ENCODE measurements at places on chromosomes 6 and 20.

DNA sequence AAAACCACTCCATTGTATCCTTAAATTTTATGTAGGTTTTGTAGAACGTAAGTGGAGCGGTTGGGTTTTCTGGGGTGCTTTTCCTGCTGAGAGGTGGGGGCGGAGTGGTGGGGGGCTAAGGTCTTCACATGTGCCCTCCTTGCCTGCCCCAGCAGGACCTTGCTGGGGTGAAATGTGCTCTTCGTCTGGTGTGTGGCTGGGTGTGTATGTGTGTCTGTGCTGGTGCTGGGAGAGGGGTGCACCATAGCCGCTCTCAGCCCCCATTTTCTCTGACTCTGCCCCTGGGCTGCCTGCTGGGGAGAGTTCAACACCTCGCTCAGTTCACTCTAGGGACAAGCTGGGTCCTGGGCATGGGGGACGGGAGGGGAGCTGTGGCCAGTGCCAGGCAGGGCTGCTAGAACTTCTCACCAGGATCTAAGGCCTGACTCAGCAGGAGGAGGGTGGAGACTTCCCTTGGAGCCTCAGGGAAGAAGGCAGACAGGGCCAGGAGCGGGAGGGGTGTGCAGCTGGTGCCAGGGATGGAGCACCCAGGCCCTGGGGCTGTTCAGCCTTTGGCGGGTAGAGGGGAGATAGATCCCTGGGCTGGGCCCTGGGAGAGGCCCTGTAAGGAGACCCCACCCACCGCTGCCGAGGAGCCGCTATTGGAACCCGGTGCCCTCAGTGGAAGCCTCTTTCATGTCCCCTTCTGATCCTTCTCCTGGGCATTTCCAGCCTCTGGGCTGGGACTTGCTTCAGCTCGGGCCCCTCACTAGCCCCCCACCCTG lies 4.8 kb downstream of the SOX18 start:
- DNase-seq, result no peak

DNA sequence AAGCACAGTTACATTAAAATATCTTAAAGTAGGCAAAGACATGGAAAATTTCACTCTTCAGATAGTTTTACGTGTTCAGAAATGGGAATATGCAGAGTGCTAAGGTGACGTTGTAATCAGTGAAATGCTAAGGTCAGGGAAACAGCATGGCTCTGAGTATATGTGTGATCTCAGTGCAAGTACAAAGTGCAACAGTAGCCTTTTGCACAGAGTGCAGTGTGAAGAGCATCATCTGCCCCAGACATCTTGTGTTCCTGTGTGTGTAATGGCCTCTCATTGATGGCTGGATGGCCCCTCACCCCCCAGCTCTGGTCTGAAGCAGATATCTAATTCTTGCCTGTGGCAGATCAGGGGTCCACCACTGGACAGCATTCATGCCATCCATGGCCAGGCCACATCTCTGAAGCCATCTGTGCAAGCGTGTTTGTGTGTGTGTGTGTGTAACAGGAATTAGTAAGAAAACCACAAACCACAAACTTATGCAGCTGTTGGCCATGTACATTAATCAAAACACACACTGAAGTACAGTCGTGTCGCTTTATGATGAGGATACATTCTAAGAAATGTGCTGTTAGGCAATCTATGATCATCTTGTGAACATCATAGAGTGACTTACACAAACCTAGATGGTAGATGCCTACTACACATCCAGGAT lies 165.1 kb downstream of the RALGAPA2 start:
- DNase-seq, result no peak

DNA sequence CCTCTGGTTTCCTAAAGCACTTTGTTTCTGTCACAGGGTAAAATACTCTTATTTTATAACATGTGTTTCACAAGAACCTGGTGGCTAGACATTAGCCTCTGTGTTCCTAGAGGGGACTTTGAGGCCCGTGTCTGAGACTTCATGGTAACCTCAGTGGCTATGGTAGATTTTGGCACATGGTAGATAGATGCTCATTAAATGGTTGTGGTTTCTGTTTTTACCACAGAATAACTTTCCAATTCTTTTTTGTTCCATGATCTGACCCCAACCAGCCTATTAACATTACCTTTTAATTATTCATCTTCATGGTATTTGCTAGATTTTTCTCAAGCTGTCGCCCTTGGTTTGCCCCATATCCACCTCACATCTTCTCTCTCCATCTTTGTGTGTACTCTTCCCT lies 34.3 kb downstream of the CCN2 start:
- DNase-seq, result no peak

- DNase-seq, result no peak
These were observed 30.3 kb downstream of the STX7 start for GRCh38 chr6:132482581-132482980.

- no peak for DNase-seq
These were observed 33.3 kb upstream of the EZR start for GRCh38 chr6:158852312-158853071.

GRCh38 chr6:18160911-18161310 lies 5.7 kb downstream of the KDM1B start:
- DNase-seq, result no peak

DNA sequence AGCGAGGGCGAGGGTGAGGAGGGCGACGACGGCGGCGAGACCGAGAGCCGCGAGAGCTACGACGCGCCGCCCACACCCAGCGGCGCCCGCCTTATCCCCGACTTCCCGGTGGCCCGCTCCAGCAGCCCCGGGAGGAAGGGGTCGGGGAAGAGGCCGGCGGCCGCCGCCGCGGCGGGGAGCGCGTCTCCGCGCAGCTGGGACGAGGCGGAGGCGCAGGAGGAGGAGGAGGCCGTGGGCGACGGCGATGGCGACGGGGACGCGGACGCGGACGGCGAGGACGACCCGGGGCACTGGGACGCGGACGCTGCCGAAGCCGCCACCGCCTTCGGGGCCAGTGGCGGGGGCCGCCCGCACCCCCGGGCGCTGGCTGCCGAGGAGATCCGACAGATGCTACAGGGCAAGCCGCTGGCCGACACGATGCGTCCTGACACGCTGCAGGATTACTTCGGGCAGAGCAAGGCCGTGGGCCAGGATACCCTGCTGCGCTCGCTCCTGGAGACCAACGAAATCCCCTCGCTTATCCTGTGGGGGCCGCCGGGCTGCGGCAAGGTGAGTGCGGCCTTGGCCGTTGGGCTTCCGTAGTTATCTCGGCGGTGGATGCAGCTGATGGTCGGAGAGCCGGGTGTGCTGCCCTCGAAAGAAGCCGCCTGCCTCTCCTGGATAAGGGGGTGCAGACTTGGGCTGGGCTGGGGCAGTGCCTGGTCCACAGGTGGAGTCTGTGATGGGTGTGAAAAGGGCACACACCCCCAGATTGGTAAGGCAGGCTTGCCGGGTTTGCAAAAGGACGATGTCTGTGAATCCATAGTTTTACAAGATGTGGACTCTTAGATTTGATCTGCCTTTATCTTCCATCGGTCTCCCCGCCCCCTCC lies 938 bp downstream of the WRNIP1 start:
- DNase-seq, result peak; percentile 36

DNA sequence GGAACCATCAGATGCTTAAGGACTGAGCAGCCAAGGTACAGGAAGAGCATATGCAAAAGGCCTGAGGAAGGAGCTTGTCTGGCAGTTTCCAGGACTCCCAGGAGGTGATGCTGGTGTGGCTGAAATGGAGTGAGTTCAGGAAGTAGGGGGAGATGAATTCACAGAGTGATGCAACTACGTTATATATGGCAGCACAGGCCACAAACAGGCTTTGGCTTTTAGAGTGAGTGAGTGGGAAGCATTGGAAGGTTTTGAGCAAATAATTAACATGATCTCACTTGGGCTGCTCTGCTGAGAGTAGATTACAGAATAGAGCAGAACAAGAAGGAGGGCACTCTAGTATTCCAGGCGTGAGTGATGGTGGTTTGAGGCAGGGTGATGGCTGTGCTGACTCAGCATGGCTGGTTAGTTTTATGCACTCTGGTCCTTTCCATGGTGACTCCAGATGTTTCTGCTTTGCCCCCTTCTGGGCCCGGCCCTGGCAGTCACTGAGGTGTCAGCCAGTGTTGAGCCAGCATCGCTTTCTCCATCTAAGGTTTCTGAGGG lies 6.5 kb downstream of the BTN2A2 start:
- no peak for DNase-seq

DNA sequence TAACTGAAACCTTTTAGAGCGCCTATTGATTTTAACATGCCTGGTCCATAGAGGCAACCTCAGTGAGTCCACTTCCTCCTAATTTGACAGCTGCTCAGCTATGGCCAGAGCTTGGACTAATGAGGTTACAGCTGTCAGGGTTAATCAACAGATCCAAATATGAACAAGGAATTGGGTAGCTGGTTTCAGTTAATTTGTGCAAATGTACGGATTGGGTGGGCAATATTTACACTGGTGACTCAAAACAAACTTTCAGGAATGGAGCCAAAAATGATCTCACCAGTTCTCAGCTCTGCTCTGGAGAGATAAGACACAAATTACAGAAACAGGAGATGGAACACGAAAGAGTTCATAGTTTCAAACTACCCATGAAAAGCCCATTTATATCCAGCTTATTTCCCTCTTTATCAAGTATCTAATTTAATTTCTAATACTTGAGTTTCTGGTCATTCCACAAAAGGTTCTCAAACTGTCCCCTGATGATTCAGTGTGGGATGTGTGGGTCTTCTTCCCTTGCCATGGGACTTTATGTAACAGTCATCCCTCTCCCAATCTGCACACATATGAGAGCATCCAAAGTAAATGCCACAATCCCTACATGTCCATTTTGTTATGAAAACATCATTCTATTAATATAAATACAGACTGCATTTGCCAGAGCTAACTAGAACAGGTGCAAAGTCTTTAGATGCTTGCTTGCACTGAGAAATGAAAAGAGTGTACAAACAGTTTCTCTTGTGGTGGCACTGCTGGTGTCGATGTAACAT lies 149.9 kb downstream of the RPS12 start:
- DNase-seq, result peak; percentile 45

- no peak for DNase-seq
These were observed 571 bp downstream of the CSNK2B start for GRCh38 chr6:31666337-31666965.

- DNase-seq, result no peak
These were observed at the start of gene LY86 for GRCh38 chr6:6588064-6588923. Gene LY86 (plus strand): TSS chr6:6588720. CDS start chr6:6588735, 15 bp downstream.

DNA sequence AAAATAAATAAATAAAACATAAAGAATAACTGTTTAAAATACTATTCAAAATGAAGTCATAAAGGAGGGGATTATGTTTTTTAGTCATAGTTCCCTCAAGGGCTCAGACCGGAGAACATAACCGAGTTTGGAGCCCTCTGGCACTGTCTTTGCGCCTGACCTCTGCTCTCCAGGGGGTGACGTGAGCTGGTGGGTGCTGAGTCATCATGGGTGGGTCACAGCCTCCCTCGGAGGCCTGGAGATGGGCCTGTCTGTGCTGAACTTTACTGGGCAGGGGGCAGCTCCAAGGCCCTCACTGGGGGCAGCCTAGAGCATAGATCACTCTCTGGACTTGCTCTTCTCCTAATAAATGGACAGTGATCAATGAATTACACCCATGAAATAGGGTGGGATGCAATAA lies 3.1 kb upstream of the MAVS start:
- no peak for DNase-seq

GRCh38 chr6:118306392-118307238 lies 241.5 kb upstream of the PLN start:
- DNase-seq, result peak; percentile 53

- no peak for DNase-seq
These were observed 95.2 kb upstream of the FLRT3 start for GRCh38 chr20:14432597-14432996.

- peak; percentile 69 for DNase-seq
These were observed 963 bp downstream of the DDRGK1 start for GRCh38 chr20:3203315-3204123.

DNA sequence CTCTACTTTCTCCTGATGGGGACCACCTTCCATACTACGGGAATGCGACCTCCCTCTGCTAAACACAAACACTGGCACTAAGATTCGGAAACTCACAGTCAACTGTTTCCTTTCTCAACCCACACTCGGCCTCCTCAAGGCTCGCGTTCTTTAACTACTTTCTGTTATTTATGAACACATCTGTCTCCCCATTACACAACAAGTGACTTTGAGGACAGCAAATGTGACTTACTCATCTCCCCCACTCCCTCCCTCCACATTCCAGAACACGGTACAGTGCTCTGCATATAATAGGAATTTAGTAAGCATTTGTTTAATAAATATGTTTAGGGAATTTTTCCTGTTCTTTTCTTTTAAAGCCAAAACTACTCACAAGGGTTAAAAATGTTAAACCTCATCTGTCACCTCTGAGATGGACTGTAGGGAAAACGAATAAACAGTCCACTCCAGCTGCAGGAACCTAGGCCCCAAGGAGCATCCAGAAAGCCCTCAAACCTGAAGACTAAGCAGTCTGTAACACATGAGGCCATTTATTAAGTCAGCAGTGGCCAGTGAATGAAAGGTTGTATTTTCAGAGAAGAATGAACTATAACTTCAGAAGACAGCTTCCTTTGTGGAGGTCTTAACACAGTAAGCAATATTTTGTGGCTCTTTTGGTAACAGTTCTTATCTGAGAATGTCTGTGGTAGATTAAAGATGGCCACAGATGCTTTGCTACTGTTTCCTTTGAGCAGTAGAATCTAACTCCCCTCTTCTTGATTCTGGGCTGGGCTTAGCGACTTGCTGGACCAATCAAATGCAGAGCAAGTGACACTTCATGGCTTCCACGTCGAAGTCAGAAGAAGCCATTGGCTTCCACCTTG lies 209.6 kb upstream of the DTNBP1 start:
- no peak for DNase-seq

DNA sequence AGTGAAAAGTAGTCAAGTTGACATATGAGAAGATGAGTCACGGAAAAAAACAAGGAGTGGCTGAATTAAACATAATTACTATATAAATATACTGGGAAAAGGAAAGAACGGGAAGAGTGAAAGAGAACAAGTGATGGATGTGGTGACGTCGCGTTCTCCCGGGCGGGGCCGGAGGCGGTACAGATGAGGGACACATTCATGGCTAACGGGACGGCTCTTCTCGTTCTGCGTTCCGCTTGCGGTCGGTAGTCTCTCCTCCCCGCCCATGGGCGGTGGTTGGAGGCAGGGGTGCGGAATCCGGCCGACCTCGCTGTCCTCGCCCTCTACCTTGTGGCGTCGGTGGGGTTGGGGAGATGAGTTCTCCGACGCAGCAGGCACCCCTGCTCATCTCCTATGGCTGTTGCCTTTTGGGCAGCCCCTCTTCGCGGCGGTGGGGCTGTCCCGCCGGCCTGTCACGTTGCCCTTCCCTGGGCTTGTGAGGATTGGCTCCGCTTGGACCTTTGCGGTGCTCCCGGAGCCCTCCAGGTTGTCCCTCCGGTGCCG lies 22.5 kb downstream of the HLA-G start:
- no peak for DNase-seq

- no peak for DNase-seq
These were observed 14.7 kb upstream of the PYGB start for GRCh38 chr20:25233016-25233772.

GRCh38 chr20:25053255-25054031 lies 4.5 kb downstream of the ACSS1 start:
- DNase-seq, result no peak

All from NCI-H1105 treated with DMSO at 0.1 percent for 48 hours (cell line).